GM23338 (cell line): ENCODE measurements at places on chromosomes 3 and 15. TPM values are rescaled to one million over a fixed set of nuclear protein-coding genes. Genes with fewer than 3 reads are reported as not detected.
A peak's percentile ranks its signal among the peaks of the same experiment; 100 is the strongest.

Gene SSUH2
- 0.82 and 2.3 TPM in 2 replicates for total RNA-seq

Gene PLA2G4E
- not detected in 2 replicates for total RNA-seq

Gene STRIT1
- total RNA-seq: 1.6 TPM in 1 of 2 replicates, not detected in the other

Gene GOLGA8T
- total RNA-seq: 0.42 and 0.54 TPM in 2 replicates

Gene KCNMB3
- total RNA-seq: 0.58 and 1.3 TPM in 2 replicates

Gene OCA2
- 0.39 and 0.69 TPM in 2 replicates for total RNA-seq

GRCh38 chr15:85036716-85037115 lies 55.1 kb downstream of the PDE8A start:
- peak; percentile 6 for DNase-seq

DNA sequence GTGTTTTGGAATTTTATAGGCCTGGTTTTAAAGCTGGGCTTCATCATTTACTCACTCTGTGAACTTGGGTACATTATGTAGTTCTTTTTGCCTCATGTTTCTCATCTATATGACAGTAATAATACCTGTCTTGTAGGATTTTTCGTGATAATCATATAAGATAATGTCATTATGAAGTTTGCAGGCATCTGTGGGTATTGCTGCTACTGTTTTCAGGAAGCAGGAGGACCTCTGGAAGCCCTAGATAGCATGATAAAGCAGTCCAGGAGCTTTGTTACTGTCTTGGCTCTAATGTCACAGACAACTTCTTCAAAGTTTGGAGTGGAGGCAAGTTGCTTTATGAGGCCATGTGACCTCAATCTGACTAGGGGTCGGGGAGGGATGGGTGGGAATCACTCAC lies 145.0 kb upstream of the MEIS2 start:
- DNase-seq: no peak

- DNase-seq: peak; percentile 63
These were observed 874.6 kb downstream of the ROBO1 start for GRCh38 chr3:78893161-78893560.

DNA sequence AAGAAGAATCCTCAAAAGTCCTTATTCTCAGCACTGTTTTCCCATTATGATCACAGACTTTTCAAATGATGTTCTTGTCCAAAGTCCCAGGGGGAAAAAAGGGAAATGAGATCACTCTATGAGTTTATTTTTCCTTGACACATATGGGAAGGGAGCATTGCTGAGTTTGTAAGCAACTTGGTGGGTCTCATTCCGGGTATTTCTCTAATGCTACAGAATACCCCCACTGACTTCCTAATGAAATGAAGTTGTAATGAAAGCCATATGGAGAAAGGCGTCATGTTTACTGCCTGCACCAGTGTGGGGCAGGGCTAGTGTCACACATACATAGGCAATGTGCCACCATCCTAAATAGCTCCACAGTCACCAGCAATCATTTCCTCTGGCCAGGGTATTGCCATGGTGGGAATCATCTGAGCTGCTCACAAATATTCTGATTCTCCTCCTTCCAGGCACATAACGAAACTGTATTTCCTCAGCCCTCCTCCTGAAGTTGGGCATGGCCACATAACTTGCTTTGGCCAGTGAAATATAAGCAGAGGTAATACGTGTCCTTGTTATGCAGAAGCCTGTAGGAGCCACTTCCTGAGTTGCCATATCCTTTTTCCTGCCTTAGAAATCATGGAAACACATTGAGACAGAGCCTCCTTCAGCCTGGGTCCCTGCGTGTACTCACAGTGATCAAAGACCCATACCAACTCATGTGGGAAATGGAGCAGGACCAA lies 41.0 kb upstream of the C15orf61 start:
- DNase-seq: no peak
